Activated CD4-positive, alpha-beta T cell treated with anti-CD3 and anti-CD28 coated beads, Interleukin-2, amount 50 U/mL, for 16 hours (primary cell): ENCODE measurements at places on chromosomes 7 and 10.

DNA sequence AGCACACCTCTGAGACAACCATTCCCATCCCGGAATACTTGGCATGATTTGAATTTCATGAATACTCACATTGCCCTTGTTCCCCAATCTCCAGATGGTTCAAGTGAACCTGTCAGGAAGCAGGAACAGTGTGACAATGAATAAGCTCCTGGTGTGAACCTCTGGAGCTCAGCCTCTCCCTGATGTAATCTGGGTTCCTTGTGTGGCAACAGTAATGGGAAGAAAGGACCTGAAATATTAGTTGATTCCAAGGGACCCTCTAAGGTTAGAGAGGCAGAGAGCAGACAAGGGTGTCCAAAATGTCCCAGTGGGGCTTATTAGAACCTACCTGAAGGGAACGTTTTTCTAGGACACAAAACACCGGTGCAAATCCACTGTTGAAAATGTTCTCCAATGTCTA, 8.5 kb downstream of the OR2A7 start:
- DNase-seq, result no peak

DNA sequence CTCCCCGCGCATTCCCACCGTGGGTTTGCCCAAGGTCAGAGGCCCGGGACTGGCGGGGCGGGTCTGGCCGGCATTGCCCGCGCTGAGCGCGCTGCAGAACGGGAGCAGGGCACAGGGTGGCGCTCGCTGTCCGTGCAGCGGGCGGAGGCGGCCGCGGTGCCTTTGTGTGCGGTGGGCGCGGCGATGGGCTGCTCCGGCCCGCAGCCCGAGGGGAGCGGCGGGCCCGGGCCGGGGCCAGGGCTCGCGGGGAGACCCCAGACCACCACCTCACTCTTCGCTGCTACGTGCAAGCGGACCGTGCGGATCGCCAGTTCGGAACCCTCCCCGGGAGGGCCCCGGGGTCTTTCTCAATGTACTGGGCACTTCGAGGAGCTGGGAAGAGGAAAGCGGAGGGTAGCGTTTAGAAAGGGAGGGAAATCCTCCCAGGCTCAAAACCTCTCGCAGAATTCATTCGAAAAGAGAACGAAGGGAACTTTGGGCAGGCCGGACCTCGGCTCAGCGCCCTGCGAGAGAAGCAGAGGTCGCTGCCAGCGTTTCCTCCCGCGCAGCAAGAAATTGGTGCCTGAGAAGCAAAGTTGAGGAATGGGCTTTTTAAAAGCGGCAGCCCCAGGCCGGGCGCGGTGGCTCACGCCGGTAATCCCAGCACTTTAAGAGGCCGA, 8.5 kb downstream of the SP8 start:
- no peak for DNase-seq

DNA sequence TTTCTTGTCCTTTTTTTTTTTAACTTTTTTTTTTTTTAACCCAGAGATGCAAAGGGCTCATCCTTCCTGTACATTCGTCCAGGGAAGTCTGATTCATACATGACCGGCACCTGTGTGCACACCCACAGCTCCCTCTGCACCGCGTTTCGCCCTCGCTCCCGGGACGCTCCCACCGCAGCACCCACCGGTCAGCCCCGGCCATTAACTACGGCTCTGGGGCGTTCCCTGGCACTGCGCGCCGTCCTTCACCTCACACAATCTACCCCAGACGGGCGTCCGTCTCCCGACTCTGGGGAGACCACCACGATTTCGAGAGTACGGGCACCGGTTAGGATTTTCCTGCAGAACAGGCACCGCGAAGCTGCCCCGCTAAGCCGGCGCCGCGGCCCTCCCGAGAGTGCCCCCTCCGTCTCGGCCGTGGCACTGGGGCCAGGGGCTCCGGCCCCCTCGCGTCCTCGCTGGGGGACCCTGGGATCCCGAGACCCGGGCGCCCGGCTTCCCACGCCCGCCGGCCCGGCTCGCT, 452 bp downstream of the ATE1 start:
- peak; percentile 45 for DNase-seq

GRCh38 chr7:6705959-6706665, 635 bp downstream of the ZNF12 start:
- DNase-seq, result peak; percentile 11

DNA sequence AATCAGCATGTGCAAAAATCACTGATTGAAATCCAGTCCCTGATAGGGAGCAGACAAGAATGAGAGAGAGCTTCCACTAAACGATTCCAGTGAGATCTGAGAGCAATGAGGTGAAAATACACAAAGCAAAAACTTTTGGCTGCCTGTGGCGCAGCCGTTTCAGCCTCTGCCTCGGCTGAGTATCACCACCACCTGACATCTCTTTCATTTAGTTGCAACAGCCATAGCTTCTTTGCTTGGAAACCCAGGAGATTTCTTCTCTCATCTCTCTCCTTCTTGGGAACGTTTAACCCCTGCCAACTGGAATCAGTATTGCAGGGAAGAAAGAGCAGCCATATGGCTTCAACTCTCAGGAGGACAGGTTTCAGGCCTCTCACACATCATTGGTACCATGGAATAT, 237.3 kb upstream of the AGK start:
- DNase-seq, result no peak

DNA sequence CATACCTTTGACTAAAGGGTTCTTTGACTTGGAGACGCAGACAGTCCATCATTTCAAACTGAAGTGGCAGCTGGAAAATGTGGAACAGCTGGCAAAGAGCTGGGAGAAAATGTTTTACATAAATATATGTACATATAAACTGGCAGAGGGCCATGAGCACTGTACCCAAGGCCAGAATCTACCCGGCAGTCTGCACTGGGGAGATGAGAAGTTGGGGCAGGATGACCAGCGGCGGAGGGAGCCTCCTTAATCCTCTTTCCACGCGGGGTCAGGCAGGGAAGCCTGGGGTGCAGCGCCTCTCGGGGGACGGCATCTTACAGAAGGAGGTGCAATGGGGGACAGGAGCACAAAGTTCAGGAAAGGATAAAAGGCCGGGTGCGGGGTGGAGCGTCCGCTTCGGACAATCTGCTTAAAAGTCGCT, 1.3 kb downstream of the GLI3 start:
- no peak for DNase-seq
